ENCODE measurements at places on chromosomes 5 and 9.
A peak's percentile ranks its signal among the peaks of the same experiment; 100 is the strongest.

DNA sequence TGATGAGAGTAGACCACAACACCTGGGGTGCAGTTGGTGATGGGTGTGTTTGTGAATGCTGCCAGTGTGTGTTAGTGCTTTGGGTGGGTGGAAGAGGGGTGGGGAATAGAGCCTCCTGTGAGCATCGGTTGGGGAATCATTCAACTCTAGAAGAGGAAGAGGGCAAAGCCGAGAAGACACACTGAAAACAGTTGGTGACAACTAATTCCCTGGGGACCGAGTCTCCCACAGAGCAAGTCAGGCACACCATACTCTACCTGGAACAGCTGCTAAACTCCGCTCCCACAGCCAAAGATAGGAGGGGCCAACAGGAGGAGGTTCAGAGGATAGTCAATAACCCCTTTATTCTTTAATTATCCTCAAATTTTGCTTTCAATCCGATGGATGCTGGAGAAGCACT lies 1.6 kb upstream of the ARHGEF39 start:
- DNase-seq = no peak

- DNase-seq = no peak
Observed at GRCh38 chr9:14131356-14132088, 182.4 kb downstream of the NFIB start.

GRCh38 chr9:114643896-114644295 lies 13.7 kb downstream of the TEX53 start:
- DNase-seq = no peak

DNA sequence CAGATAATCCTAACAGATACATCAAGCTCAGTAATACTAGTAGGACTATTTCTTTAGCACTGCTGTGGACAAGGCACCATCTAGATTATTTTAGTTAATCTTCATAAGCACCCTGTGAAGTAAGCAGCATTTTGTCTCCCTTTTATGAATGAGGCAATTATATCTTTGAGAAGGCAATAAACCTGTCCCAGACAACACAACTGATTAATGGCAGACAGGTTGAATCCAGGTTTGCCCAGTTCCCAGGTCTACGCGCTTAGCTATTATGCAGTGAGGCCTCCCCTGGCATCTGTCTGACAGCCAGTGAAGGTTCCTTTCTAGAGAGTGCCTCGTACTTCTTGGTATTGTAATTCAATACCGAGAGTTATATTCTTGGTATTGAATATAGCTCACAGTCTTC lies 9.7 kb upstream of the LVRN start:
- DNase-seq = no peak

DNA sequence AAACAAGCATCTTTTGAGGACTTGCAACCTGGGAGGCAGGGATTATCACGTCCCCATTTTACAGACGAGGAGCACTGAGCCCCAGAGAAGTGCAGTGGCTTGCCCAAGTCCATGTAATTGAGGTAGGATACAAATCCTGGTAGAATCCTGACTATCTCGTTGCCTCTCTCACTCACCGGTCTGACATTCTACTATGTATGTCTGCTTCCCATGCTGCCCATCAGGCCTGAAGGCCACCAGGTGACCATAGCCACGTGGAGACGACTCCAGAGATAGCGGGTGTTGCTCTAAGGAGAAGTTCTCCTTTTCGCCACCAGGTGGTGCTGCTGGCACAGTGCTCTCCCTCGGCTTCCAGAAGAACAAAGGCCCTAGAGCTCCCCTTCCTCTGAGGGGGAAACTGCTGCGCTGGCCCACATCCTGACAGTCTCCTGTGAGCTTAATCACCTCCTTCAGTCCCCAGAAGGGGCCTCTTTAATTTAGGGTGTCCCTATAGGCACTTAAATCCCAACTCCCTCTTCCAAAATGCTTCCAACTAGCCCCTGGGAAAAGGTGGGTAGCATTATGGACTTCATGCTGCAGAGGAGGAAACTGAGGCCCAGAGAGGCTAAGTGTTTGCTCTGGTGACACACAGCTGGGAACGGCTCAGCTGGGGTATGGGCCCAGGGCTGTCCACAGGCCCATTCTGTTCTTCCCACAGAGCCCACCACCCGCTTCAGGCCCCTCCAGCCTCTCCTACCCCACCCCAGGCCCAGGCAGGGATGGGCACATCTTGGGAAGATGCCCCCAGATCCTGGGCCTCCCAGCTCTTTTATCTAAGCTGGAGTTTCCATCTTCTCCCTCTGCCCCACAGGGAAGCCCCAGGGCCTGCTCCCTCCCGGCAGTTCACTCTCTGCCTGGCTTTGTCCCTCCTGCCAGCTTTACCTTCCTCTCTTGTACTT lies 6.4 kb downstream of the SLC34A1 start:
- peak; percentile 80 for DNase-seq

GRCh38 chr9:35826071-35826701 lies 2.3 kb downstream of the FAM221B start:
- peak; percentile 67 for DNase-seq

GRCh38 chr5:19531374-19531952 lies 456.5 kb downstream of the CDH18 start:
- DNase-seq = no peak

DNA sequence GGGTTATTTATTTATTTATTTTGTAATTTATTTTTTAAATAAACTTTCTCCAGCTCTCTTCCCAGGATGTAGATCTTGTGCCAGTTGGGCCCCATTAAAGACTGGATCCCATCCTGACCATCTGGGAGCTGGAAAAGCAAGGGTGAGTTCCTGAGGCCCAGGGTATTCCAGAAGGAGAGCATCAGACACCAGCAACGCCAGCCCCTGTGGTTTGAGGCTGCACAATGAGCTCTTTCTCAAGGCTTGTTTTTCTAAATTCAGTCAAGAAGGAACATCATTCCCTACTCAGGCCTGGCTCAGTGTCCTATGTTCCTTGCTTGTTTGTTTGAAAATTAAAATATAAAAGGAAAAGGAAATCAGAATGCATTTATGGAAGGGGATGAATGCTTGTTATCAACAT lies 313.3 kb downstream of the EBF1 start:
- no peak for DNase-seq

DNA sequence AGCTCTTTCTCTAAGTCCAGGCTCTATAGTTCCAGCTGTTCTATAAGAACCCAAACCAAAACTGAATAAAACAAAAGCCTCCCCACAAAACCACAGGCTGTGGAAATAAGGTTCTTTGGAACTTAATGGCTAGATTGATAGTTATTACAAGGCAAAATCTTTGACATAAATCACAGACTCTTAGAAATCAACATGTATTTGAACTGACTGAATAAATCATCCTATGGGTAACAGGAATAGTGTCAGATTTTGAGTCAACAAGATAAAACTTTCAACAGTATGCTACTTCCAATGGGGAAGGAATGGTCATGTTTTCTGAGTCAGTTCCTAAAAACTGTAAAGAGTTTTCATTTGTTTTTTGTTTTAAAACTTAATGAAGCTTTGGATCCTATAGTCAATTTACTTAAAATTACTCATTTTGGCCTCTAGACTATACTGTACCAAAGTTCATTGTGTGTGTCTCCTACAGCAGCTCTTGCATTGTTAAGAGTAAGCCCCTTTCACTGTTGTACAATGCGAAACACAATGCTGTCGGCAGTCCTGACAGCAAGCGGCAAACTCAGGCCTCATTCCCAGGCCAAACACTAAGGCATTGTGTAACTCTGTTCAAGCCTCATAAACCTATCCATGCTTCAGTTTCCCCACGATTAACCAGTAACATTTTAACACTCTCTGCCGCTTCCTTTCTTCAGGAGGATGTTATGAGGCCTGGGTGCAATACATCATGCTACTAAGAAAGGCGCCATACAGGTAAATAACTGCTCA lies 134.1 kb downstream of the ARL15 start:
- DNase-seq = peak; percentile 54

DNA sequence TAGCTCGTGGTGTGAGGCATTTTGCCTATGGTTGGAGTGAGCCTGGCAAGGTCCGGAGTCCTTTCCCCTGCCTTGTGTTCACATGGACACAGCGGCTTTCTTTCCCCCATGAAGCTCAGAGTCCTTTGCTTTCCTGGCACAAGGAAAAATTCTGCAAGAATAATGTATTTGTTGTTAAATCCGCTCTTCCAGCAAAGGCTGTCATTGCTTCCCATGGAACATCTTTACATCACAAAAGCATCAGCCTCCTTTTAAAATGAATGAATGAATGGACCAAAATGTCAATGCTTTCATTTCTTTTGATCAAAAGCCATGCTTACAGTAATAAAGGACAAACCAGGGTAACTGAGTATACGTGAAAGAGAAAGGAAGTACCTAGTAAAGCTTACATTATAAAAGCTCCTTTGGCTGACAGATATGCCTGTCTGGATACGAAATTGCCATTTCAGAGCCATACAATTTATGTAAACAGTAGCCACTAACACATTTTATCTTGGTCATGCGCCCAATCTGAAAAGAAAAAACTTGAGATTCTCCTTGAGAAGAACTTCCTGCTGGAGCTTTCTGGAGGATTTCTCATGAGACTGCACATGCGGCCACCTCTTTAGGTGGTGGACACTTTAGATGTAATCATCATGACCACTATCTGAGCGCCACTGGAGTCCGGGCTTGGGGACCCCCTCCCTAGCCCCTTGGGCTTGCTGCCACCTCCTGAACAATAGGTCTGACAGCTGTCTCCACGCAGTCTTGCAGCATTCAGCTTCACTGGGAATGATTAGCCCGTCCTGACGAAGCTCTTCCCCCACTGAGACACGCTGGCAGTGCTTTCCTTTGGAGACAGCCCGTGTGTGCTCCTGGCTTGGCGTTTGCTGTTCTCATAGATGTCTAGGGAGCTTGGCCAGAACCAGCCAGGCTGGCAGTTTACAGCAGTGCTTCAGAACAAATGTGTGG lies 355.9 kb downstream of the ADAMTS6 start:
- DNase-seq = peak; percentile 59

- DNase-seq = no peak
Observed at GRCh38 chr5:3509290-3509689, 86.3 kb upstream of the IRX1 start.

GRCh38 chr9:73682789-73683188 lies 531.1 kb downstream of the ANXA1 start:
- no peak for DNase-seq

DNA sequence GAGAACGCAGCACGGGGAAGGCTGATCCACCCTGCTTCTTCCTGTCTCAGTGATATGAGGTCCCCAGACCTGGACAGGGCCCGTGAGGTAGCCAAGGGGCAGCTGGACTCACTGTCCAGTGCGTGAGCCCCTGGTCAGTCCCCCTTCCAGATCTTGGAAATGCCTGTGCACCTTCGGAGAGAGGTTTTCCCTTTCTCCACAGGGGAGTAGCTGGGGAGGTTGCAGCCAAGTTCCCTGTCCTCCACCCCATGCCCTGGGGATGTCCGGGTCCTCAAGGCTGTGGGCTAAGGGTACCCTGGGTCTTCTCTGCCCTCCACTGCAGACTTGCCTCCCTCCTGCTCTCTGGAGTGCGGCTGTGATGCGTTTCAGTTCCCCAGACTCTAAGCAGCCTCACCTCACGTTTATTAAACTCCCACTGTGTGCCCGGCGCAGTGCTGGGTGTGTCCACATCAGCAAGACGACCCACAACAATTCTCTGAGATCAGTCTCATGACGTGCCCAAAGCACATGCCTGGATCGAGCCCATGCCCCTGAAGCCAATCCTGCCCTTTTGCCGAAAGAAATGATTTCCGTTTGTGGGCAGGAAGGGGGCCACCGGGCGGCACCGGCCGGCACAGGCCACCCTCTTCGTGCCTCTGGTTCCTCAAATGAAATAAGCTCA lies 101.3 kb upstream of the PHYKPL start:
- no peak for DNase-seq

DNA sequence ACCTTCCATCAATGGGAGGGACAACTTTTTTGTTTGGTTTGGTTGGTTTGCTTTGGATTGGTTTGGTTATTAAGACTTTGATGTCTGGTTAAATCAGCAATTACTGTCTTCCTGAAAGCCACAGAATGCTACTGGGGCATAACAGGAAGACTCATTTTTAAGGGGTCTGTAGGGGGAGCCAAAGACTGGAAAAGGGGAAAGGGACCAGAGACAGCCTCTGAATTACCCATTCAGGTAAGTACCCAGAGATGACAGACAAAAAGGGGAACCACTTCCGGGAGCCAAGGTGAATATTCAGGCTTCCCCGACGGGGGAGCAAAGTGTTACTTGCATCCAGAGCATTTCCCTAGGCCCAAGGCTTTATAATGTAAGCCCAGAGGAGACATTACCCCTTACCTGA lies 4.6 kb upstream of the FEM1C start:
- no peak for DNase-seq

Data from HAP-1 (cell line).